ENCODE measurements at places on chromosomes 3 and 15.
A peak's percentile ranks its signal among the peaks of the same experiment; 100 is the strongest.

DNA sequence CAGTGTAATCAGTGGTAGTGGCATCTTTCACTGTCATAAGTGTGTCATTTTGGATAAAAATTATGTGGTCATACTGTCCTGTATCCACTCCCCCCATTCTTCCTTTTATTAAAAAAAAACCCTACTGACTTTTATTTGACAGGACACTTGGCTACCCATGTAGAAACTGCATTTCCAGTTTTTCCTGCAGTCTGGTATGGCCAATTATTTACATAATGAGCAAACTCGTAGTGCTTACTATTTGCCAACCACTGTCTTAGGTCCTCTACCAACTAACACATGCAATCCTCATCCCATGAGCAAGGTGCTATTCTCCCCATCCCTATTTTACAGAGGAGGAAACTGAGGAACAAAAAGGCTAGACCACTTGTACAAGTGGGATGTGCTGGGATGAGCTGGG is 129.1 kb downstream of the MECOM start:
- no peak for DNase-seq

DNA sequence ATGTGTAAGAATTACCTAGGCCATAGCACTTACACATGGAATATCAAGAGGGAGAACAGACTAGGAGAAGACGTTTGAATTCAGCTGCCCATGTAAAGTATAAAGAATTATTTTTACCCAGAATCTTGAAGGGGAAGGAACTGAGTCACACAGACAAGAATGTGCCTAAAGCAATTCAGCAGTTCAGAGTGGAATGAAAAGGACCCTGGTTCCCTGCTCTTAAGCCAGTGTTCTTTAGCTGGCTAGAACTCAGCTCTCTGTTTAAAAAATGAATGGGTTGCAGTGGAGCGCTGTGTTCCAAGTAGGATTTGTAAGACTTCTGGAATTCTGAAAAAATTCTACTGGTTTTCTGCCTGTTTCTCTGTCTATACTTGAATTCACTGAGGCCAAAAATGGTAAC is 440.2 kb downstream of the LPP start:
- DNase-seq = peak; percentile 35

DNA sequence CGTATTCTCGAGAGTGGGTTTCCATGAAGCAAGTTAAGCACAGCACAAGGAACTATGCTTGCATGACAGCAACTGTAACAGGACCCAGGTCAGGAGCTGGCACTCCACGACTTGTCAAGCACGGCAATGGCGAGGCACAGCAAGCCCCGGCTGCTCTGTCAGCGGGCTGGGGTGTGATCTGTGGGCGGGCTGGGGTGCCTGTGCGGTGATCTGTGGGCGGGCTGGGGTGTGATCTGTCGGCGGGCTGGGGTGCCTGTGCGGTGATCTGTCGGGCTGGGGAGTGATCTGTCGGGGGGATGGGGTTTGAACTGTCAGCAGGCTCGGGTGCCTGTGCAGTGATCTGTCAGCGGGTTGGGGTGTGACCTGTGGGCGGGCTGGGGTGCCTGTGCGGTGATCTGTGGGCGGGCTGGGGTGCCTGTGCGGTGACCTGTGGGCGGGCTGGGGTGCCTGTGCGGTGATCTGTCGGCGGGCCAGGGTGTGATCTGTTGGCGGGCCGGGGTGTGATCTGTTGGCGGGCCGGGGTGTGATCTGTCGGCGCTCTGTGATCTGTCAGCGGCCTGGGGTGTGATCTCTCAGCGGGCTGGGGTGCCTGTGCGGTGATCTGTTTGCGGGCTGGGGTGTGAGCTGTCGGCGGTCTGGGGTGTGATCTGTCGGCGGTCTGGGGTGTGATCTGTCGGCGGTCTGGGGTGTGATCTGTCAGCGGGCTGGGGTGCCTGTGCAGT is 205.7 kb downstream of the XXYLT1 start:
- no peak for DNase-seq

DNA sequence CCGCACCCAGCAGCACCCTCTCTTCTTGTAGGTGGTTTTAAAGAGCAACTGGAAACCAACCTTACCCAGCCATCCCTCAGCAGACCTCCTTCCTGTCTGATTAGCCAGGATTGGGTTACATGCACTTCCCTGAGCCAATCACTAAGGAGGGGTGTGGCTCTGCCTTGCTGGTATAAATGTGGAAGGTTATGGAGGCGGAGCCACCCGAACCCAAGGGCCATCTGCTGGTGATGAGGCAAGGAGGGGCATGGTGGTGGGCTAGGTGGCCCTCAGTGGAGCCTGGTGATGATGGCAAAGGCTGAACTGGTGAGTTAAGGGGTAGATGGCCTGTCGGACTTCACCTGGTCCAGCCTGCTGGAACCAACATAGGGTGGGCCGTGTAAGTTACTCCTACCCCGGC is 39.8 kb downstream of the CCDC33 start:
- no peak for DNase-seq

DNA sequence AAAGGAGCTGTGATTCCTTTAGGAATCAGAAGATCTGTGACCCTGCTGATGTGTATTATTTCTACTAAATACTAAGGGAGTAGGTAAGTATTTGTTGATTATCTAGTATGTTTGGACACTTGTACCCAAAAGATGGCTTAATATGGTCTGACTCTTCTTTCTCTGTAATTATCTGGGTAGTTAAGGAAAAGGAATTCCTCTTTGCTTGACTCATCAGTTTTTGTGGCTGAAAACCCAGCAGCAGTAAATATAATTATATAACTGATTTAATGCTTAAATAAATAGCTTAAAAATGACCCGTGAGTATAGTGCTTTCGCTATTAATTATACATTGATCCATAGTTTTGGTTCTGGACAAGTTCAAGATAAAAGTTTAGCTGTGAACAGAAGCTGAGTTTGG is 155.8 kb downstream of the LRTM1 start:
- no peak for DNase-seq

GRCh38 chr3:10722911-10723310 is 93.1 kb upstream of the SLC6A11 start:
- DNase-seq = no peak

GRCh38 chr15:74376226-74376625 is 8.8 kb upstream of the CYP11A1 start:
- no peak for DNase-seq

GRCh38 chr15:26772154-26773066 is at the start of gene GABRB3:
GABRB3 (minus strand) TSS chr15:26773066.
- no peak for DNase-seq

- no peak for DNase-seq
Observed at GRCh38 chr3:184630861-184631471, 69.4 kb downstream of the EPHB3 start.

DNA sequence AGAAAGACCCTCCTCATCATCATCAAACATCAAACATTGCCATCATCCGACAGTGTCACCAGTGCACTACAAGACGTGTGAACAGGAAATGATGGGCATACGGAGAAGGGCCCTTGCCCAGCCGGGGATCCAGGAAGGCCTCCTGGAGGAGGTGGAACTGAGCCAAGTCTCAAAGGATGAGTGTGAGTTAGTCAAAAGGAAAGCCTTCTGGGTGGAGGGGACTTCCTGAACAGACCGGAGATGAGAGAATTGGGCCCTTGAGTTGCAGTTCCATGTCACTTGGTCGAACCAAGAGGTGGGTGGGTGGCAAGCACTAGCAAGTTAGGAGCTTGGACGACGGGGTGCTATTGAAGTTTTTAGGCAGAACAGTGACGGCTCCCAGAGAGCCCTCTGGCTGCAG is 8.5 kb downstream of the SEMA4B start:
- no peak for DNase-seq

GRCh38 chr3:122233101-122233952 is 49.9 kb downstream of the CASR start:
- no peak for DNase-seq

DNA sequence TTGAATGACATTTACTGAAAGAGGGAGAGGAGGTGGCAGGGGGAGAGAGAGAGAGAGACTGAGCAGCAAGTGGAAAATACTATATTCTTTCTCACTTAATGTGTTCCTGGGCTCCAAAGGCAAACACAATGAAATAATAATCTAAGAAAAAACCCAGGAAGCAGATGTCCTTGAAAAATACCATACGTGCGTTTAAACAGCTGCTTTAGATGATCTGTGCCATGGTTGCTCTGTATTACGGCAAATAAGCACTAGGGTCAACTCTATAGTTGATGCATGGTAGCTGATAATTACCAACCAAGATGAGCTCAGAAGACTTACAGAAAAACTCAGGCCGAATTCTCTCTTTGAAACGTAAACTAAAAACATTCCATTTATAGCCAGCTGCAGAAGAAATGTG is 410.3 kb upstream of the TBL1XR1 start:
- DNase-seq = no peak

DNA sequence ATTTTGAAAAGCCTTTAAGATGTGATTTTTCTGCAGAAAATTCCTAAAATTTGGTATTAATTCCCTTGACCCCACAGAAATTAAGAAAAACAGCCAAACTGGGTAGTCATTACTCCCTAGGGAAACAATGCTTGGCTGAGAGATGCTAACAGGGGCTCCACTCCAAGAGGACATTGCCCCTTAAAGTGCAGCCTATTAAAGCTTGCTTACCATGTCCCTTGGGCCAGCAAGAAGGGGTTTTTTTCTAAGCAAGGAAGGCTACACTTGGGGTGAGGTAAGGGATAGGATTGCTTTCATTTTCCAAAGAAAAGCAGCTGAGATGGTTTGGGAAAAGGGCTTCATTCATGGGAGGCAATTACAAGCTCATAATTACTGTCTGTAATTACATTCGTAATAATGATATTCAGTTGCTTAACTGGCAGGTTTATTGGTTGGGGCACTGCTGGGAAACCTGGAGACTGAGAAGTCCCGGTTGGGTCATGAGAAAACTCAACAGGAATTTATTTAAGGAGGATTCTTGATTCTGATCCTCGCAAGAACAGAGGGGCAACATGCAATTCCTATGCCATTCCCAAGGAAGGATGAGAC is 247.5 kb downstream of the NR1D2 start:
- DNase-seq = no peak

DNA sequence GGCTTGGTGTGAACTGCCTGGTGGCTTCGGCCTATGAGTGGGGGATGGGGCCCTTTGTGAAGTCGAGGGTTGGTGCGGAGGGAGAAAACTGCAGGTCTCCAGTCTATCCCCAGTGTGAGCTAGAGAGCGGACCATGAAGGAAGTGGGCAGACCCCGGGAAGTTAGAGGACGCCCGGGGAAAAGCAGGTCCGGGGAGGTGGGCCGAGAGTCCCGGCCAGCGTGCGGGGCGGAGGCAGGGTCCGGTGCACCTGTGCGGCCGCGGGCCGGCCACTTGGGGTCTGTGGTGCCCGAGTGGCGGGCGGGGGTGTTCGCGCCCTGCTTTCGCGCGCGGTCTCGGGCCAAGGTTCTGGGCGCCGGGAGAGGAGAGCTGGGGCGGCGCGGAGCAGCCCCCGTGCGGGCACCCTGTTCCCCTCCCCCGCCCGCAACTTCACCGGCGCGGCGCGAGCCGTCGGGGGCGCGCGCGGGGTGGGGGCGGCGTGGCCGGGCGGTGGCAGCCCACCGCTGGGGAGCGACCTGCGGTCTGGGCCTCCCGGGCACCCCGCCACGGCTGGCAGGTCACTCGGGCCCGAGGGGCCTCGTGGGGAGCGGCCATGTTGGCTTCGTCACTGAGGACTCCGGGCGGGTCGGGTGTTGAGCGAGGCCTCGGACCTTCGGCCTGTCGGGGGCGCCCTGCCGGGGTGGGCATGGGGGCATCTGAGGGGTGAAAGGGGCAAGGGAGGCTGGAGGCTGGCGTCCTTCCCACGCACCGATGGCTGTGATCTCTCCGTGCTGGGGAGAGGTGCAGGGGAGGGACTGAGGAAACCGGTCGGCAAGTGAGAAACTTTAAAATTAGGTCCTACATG is 4.8 kb downstream of the UBE2E1 start:
- peak; percentile 54 for DNase-seq

DNA sequence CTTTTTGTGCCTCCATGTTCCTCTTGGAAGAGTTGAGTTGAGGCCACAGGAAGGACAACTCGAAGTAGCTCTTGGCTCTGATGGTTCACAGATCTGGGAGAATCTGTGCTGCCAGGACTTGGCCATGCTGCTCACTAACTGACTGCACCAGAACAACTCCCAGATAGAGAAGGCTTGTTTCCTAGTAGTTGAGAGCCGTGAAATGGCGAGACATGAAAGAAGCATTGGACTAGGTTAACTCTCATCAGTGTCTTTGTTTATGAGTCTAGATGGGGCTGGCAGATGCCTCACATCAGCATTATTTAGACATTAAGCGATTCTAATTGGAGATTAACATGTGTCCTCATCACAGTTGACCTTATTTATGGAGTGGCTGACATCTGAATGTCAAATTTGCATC is 92.9 kb upstream of the AGBL1 start:
- DNase-seq = no peak

DNA sequence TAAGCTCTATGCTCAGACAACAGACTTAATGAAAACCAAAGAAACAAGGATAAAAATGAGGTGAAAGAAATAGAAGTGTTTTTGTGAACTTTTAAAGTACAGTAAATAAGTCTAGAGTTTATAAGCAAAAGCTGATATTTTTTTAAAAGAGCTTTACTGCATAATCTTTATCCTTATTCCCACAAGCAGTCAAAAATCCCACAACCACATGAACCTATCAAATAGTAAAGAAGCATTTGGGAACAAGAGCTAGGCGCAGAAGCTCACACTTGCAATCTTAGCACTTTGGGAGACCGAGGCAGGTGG is 103.8 kb upstream of the TJP1 start:
- DNase-seq = no peak

- DNase-seq = no peak
Observed at GRCh38 chr3:194961149-194961548, 275.5 kb downstream of the FAM43A start.

DNA sequence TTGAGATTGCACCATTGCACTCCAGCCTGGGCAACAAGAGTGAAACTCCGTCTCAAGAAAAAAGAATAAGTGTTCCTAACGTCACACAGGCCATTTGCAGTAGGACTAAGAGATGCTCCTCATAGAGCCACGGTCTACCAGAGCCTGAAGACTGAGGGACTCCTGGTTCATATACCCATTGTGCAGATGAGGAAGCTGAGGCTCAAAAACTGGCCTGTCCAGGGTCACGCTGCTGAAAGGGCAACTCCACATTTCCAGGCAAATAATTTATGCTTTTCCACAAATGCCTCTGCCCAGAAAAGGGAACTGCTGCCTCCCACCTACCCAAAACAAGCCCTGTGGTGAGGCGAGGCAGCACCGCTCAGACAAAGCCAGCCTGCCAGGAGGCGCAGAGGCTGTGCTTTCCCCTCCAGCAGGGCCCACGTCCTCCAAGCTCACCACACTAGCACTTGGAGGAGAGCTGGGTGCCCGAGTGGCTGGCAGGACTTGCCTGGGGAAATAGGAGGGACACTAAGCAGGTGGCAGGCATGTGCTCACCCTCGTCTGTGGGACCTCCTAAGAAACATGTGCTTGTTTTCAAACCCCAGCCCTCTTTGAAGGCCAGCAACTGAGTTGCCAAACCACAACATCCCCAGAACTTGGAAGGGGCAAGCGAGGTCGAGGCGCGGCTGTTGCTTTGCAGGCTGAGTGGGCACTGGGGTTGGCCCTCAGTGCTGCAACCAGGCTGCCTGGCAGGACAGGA is 195.6 kb downstream of the XXYLT1 start:
- DNase-seq = no peak

All from ACHN (cell line).